GM12892 (cell line): ENCODE measurements at places on chromosomes 4 and X.

DNA sequence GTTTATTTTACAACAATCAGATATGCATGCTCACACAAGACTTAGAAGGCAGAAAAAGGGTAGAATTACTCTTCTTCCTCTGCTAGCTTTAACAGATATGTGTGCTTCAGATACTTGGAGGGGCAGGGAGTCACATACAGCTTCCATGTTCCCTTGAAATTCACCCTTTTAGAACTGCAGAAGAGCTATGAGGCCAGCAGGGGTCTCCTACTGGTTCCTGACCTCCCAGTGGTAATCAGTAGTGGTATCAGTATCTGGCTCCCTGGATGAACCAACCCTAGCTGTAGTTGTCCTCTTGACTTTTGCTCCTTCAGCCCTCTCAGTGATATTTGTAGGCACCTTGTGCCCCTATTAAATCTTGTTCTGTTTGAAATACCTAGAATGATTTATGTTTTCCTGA lies 81.5 kb downstream of the RCHY1 start:
- no peak for DNase-seq

DNA sequence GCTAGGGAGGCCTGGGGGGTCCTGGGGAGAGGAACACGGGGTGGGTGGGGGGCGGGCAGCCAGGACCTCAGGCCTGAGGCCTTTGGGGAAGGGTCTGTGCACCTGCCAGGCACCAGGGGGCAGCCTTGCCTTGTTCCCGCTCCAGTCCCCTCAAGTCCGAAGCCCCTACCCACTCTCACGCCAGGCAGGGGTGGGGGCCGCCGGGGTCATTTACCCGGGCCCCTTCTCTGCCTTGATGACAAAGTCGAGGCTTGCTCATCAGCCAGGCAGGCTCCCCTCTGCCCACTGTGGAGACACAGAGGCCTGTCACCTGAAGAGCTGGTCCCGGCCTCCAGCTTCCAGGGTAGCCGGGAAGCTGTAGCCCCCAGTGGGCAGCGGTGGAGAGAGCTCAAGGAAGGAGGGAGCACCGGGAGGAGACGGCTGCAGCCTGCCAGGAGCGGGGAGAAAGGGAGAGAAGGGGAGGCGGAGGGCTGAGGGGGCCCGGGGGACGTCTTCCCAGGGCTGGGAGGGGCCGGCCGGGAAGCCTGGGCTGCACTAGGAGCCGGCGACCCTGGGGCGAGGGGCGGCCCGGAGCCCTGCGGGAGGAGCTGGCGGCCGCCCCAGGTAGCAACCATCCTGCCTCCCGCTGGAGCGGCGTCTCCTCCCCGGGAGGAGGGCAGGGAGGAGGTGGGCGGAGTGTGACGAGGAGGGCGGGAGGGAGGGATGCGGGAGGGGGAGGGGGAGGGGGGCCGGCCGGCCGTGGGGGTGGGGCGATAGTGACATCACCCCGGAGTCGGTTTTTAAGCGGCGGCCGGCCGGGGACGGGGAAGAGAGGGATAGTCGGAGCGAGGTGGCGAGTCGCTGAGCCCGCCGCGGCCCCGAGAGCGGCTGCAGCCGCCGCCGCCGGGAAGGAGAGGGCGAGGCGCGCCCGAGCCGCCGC lies at the start of gene SLC6A8:
Gene SLC6A8, plus strand, starts transcription at position 806 of the 919 bp plus-strand sequence. CDS start 649 bp downstream, outside the sequence.
- no peak for DNase-seq

- DNase-seq = no peak
Observed at GRCh38 chr4:121784975-121785374, 16.1 kb upstream of the EXOSC9 start.

DNA sequence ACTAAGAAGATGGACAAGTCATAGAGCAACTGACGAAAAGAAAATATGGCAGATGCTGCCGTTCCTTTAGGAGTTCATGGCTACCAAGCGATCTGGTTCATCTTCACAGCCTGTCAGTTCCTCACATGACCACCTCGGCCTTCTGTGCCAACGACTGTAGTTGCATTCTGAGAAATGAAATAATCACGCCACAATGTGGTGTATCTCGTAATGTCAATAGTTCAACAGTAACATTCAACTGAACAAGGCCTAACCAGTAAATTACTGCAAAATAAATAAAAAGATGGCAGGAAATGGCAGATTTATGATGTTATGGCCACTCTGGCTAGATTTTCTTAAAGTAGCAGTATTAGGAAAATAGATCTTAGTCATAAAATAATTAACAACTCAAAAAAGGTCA lies 4.4 kb downstream of the GPRIN3 start:
- no peak for DNase-seq

DNA sequence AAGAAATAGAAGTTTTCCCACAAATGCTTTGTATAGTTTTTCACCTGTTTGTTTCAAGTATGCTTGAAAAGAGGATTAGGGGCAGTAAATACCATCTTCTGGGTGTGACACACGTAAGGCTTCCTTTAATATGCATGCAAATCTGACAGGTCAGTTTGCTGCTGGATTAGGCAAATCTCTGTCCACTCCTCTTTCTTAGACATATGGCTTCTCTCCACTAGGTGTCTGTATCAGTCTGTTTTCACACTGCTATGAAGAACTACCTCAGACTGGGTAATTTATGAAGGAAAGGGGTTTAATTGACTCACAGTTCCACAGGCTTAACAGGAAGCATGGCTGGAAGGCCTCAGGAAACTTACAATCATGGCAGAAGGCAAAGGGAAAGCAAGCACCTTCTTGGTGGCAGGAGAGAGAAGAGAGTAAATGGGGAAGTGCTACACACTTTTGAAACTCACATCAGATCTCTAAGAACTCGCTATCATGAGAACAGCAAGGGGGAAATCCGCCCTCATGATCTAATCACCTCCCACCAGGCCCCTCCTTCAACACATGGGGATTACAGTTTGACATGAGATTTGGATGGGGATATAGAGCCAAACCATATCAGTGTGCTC lies 66.9 kb downstream of the TAB3 start:
- no peak for DNase-seq

DNA sequence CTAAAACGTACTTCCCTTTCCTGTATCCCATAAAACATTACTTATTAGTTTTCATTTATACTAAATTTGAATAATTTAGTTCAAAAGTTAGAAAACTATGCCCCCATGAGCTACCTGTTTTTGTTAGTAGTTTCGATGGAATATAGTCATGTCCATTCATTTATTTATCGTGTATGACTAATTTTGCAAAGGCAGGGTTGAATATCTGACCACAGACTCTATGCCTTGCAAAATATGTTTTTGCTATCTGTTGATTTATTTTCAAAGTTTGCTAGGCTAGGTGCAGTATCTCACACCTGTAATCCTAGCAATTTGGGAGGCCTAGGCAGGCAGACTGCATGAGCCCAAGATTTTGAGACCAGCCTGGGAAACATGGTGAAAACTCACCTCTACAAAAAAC lies 78.4 kb downstream of the PDS5A start:
- DNase-seq = no peak

DNA sequence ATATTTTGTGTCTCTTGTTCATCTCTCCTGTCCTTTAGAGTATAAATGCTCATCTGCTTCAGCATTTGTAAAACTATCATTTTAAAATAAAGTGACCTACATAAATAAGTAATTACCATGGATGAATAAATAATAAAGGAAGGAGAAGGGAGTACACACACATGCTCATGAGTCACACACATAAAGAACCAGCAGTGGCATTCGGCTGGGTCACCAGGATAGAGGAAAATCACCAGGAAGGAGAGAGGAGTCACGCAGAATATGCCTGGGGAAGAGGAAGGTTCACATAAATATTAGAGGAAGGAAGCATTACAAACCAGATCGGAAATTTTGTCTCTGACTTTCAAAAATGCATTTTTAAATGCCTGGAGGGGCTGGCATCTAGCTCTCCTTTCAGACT lies 38.5 kb upstream of the MED14 start:
- DNase-seq = no peak

- no peak for DNase-seq
Observed at GRCh38 chrX:154019061-154019621, 561 bp downstream of the IRAK1 start.

GRCh38 chrX:20445109-20445508 lies 178.4 kb upstream of the RPS6KA3 start:
- no peak for DNase-seq

GRCh38 chr4:61750810-61751209 lies 550.7 kb downstream of the ADGRL3 start:
- DNase-seq = no peak

- DNase-seq = no peak
Observed at GRCh38 chrX:57952320-57952678, 42.0 kb upstream of the ZXDA start.

DNA sequence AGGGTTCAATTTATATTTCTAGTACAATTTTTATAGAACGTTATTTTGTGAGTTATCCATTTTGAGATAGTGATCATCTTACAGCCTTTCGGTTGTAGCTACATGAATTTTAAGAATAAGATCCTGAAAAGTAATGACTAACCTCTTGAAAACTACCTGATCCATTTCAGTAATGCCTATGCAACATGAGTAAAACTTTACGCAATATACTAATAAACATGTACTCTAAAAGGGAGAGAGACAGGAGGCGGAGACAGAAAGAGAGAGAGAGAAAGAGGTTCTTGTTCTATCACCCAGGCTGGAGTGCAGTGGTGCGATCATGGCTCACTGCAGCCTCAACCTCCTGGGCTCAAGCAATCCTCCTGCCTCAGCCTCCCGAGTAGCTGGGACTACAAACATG lies 816.1 kb downstream of the CCSER1 start:
- DNase-seq = no peak

- DNase-seq = no peak
Observed at GRCh38 chr4:60400593-60400992, 799.5 kb upstream of the ADGRL3 start.

DNA sequence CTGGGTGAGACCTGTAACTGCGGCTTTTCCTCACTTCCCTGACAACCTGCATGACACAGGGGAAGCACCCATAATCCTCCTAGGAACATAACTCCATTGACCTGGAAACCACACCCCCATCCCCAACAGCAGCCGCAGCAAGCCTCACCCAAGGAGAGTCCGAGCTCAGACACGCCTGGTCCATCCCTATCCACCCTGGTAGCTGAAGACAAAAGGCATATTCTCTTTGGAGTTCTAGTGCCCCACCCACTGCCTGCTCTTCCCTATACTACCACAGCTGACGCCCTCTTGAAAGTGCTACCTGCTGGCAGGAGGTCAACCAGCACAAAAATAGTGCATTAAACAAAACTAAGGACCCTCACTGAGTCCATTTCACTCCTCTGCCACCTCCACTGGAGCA lies 1080.9 kb upstream of the IGFBP7 start:
- DNase-seq = no peak

DNA sequence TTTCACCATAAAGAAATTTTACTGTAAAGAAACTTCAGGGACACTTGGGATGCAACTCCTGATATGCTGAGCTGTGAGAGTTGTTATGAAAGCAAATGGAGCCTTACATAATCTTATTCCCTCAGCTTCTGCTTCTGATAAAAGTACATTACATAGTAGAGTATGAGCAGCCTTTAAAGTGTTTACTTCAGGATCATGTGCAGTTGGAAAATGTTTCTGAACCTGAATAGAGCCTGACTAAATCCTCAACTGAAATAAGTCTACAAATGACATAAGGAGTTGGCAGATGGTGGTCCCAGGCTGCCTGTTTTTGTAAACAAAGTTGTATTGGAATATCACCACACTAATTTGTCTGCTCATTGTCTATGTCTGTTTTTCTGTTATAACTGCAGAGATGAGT lies 19.3 kb downstream of the RASSF6 start:
- no peak for DNase-seq

DNA sequence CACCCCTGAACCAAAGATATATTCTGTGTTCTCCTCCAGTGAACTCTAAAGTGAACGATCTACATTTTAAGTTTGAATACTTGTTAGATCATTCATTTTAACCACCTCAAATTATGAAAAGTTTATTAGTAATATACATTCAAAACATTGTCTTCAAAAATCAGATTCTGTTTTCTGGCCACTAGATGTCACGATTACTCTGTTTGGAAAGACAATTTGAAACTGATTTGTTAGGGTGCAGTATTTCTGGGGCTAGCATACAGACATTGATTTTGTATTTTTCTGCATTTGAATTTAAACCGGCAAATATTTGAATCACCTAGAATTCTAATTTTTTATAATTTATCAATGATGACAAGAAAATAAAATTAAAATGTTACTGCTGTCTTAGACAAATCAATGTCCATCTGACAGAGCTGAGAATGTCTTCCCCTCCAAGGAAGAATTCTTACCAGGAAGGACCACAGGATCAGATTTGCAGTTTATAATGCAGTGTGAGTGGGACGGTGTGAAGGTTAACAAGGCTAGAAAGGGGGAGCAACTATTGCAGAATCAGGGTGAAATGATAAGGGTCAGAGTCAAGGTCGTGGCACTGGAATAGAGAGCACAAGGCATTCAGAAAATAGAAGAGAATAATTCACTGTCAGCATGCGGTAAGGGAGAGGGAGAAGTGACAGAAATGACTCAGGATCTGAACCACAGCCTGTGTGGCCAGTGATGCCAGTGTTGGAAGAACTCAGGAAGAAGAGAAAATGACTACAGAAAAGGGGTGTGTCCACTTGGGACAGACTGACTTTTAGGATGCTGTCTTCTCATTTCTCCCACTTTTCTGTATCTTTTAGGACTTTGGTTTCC lies 91.6 kb downstream of the ANXA10 start:
- DNase-seq = no peak

GRCh38 chrX:101057093-101057714 lies 5.3 kb upstream of the TRMT2B start:
- DNase-seq = no peak
